Breast epithelium (tissue), 4 donors: ENCODE measurements at places on chromosomes 7 and 10. TPM values are rescaled to one million over a fixed set of nuclear protein-coding genes. Genes with fewer than 3 reads are reported as not detected.
A peak's percentile ranks its signal among the peaks of the same experiment; 100 is the strongest.

- H3K4me1 ChIP-seq, result no peaks in the 10 kb centered on the region
- no peak overlapping the region for H3K4me3 ChIP-seq
Observed at GRCh38 chr7:32929430-32930143, 27.7 kb upstream of the FKBP9 start.

DNA sequence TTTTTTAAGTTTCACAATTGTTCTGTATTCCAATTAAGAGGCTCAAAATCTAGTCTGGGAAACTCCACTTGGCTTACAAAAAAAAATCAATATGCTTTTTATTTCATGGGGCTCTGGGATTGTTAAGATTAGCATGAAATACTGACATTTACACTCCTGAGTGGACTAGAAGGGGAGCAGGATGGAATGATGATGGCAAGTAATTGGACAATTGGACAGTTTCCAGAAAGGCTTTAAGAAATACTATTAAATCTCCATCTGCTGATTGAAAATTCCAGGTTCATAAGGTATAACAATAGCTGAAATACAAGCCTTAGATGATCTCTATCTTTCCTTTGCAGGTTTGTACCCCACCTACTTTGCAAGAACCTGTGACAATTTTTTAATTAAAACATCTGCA lies 184.4 kb downstream of the LRRTM3 start:
- no peaks in the 10 kb centered on the region for H3K27me3 ChIP-seq
- no peaks in the 10 kb centered on the region for H3K4me1 ChIP-seq
- no peak overlapping the region for H3K4me3 ChIP-seq
- no peak overlapping the region for H3K27ac ChIP-seq
- H3K36me3 ChIP-seq, result no peaks in the 10 kb centered on the region

- no peak overlapping the region for H3K27ac ChIP-seq
- no peak for DNase-seq
- no peaks in the 10 kb centered on the region for H3K4me1 ChIP-seq
Observed at GRCh38 chr10:43982250-43982649, 333.6 kb upstream of the ZNF32 start.

DNA sequence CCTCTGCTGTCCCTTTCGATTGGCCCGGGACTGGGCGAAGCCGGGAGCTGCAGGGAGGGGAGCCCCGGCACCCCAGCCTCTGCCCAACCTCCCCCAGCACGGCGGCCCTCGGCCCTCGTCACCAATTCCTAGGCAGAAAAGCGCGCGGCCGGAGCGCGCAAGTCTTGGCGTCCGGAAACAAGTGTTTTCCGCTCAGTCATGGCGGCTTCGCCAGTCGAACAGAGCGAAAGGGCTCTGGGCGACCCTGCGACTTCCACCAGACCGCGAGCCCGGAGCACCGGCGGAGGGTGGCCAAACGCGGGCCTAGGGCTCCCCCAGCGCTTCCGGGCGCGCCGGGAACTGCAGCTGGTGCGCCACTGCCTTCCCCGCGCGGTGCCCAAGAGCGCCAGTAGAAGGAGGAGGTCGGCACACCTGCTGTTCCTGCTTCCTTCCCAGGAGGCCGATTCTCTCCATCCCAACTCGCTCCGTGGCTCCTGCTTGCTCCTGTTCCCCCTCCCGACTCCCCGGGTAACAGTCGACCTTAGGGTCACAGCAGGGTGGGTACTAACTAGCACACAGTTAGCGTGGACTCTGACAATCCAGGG lies 729.9 kb downstream of the ZWINT start:
- peak; percentile 55 for DNase-seq
- H3K36me3 ChIP-seq, result no peaks in the 10 kb centered on the region
- H3K4me3 ChIP-seq, result peak overlapping the region; percentile 41
- H3K27ac ChIP-seq, result no peak overlapping the region
- no peaks in the 10 kb centered on the region for H3K4me1 ChIP-seq

DNA sequence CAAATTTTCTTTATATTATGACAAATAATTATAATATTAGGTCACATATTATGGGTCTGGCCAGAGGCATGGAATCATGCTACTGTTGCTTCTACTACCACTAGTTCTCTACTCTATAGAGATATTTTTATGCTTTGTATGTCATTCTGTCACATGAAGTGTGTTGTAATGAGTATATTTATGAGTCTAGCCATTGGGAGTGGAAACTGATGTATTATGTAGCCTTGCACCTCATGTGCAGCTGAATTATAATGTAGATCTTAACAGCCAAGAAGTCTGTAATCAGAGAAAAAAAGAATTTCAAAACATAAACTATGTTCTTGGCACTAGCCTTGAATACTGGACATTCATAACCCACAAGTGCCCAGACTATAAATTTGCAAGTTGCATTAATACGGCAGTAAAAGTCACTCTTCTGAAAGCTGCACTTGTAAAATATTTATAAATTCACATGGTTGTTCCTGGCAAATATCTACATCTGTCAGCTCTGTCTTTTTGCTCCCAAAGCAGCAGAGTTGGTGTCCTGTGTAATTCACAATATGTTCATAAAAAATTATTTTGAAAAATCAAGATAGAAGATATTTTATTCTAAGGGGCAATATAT lies 48.6 kb upstream of the SKAP2 start:
- DNase-seq, result no peak
- no peaks in the 10 kb centered on the region for H3K36me3 ChIP-seq
- no peak overlapping the region for H3K27ac ChIP-seq
- no peaks in the 10 kb centered on the region for H3K27me3 ChIP-seq
- H3K4me1 ChIP-seq, result no peaks in the 10 kb centered on the region

DNA sequence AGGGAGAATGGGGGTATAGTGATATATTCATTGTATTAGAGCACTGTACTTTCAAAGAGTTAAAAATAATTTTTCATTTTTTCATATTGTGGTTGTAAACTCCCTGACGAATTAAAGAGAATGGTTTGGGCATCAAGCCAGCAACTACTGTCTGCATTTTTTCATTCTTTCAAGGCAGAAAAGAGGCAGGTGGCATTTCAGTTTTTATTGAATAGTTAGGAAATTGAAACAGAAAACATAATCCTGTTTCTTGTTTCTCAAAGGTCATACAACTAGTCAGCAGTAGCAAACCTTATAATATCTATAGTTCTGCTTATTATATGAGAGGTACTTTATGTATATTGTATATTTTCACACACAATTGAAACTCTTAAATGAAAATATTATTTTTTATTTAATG lies 303.9 kb upstream of the KCND2 start:
- H3K27me3 ChIP-seq, result no peaks in the 10 kb centered on the region
- no peak overlapping the region for H3K27ac ChIP-seq
- H3K4me1 ChIP-seq, result no peaks in the 10 kb centered on the region
- no peak for DNase-seq

DNA sequence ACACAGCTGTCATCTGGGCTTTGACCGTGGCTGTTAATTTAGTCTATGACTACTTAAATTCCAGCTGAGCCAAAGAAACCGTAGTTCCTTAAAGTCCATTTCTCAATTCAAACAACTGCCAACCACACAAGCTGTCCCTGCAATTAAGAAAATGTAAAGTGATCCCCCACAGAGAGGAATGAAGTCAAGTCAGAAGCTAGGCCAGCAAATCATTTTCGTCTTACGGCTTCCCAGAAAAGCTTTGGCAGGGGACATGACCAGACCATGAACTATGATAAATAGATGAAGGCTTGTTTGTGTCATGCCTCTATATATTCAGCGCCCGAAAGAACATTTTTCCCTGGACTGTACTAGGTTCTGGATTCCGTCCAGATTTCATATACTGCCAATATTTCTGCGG lies 54.6 kb downstream of the HACD1 start:
- no peaks in the 10 kb centered on the region for H3K27me3 ChIP-seq
- H3K4me3 ChIP-seq, result no peak overlapping the region
- H3K36me3 ChIP-seq, result no peaks in the 10 kb centered on the region
- no peak overlapping the region for H3K27ac ChIP-seq
- H3K4me1 ChIP-seq, result no peaks in the 10 kb centered on the region
- DNase-seq, result no peak

Gene CAMK2B
- total RNA-seq, result 9.2 TPM

Gene SNCG
- 53.7 TPM for total RNA-seq

Gene TMEM236
- 0.59 TPM for total RNA-seq

Gene SLC18A2
- total RNA-seq, result 2.1 TPM
